DMS 273 treated with DMSO at 0.1 percent for 48 hours (cell line): ENCODE measurements at places on chromosomes 1 and 21.

DNA sequence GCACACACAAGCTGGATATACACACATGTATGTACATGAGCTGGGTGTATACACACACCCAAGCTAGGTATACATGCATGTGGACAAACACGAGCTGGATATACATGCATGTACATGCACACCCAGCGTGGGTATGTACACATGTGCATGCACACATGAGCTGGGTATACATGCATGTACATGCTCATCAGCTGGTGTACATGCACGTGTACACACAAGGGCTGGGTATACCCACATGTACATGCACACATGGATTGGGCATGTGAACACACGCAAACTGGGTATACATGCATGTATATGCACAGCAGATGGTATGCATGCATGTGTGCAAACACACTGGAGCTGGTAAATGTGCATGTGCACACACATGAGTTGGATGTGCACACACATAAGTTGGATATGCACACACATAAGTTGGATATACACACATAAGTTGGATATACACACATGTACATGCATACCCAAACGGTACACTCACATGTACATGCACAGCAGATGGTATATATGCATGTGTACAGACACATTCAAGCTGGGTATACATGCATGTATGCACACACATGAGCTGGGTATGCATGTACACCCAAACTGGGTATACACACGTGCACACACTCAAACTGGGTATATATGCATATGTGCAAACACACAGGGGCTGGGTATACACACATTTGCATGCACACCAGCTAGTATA lies 7.5 kb upstream of the GNB1 start:
- DNase-seq: no peak

- no peak for DNase-seq
These were observed 54.1 kb upstream of the GPR37L1 start for GRCh38 chr1:202068596-202068995.

DNA sequence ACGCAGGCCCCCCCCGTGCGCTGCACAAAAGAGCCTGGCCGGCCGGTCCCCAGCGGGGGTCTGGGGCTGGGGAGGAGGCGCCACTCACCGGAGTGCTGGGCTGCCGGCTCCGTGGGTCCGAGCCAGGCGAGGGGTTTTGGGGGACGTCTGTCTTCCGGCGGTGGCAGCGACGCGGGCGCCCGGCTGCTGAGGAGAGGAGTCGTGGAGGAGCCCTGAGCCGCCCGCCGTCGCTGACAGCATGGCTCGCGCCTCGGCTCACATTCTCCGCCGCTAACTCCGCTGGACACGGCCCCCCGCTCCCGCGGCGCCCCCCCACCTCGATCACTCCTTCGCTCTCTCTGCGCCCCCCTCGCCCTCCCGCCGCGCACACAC lies 649 bp downstream of the AHDC1 start:
- DNase-seq: no peak

DNA sequence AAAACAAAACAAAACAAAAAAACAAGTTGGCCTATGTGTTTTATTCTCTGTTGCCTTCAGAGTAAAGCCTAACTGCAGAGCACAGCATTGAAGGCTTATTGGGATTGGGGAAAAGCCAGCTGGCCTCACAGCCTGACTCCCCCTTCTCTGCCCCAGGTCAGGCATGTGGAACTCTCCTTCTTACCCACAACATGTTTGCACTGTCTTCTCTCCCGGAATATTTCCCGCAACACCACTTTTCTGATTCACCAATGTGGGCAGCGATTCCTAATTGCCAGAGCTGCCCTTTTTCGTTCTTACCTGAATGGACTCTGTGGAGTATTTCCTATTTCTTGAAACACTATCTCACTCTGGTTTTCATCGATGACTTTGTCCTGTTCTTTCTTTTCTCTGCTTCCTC lies 2.8 kb upstream of the TARBP1 start:
- no peak for DNase-seq

GRCh38 chr1:1895456-1896336 lies 4.8 kb upstream of the GNB1 start:
- DNase-seq: no peak

- DNase-seq: no peak
These were observed 25.5 kb downstream of the C1orf198 start for GRCh38 chr1:230842801-230843200.

GRCh38 chr1:154860156-154860870 lies 9.8 kb downstream of the KCNN3 start:
- DNase-seq: no peak

- no peak for DNase-seq
These were observed 1.1 kb downstream of the VANGL2 start for GRCh38 chr1:160401487-160401805.
